Stimulated activated CD8-positive, alpha-beta memory T cell treated with anti-CD3 and anti-CD28 coated beads, Interleukin-12 subunit alpha, Interleukin-12 subunit beta, amount 100 ng/mL, for 1 hour (primary cell): ENCODE measurements at places on chromosomes 7 and 10.

- no peak for DNase-seq
Measured at GRCh38 chr7:157355784-157356511, 19.1 kb downstream of the DNAJB6 start.

DNA sequence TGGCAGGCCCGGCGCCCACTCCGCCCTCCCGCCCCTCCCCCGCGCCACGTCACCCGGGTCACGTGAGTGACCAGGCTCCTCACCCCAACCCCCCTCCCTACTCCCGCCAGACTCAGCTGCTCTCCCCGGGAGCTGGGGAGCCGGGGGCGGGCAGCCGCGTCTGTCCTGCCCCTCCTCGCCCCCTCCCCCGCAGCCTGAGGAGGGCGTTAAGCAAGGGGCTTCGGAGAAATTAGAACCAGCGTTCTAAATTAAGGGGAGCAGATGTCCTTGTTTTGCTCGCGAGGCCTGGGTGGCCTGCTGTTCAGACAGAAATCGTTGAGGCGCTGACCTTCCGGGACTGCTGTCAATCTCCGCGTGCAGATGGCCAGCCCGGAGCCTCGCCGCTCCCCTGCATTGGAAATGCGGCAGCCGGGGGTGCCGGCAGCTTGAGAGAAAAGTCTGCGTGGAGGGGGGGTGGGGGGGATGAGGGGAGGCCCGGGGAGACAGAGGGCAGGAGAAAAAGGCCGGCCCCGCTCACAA is 102.2 kb upstream of the ZNF438 start:
- peak; percentile 59 for DNase-seq

- no peak for DNase-seq
Measured at GRCh38 chr7:25031432-25031831, 51.5 kb upstream of the OSBPL3 start.

DNA sequence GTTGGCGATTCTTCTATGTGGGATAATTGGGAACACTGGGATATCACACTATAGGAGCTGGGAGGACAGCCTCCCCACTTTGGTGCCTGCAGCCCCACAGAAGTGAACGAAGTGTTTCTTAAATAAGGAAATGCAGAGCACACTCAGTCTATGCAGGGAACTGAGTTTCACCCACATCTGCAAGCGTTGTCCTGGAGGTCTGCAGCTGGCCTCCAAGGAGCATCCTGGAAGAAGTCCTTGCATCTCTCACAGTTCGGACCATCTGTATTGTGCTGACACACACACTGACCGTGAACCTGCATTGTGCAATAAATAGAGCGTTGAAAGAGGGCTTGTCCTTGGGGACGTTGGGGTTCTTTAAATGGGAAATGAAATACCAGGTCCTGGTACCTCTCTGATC is 25.8 kb downstream of the LAMB4 start:
- no peak for DNase-seq

DNA sequence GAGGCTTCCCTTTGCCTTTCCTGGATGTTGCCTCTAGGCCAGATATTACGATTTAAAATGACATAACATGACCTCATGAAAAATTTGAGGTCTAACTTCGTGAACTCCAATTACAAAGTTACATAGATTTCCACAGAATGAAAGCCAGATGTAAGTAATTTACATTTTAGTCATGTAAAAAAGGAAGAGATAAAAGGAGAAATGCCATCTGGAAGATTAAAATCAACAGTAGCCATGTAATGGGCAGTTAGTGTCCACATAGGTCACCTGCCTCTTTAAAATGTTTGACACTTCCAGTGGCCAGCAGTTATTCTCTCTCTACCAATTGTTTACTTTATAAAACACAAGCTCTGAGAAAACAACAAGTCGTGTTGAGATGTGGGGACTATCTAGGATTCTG is 4.1 kb upstream of the VSTM2A start:
- no peak for DNase-seq

DNA sequence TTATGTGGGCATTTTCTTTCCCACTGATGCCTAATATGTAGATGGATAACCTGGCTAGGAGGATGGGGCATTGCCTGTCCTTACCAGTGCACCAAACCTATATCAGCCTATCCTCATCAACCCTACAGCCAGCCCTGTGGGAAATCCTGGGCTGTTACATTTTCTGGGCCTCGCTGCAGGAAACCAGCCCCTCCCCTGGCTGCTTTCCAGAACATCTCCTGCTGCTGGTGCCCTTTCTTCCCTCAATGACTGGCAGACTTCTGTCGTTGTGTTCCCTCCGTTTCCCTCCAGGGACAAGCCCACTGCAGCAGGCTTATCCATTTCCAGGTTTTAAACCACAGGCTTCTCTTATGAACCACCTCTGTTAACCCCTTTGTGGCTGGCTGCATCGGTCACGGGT is 486.1 kb upstream of the COBL start:
- no peak for DNase-seq

DNA sequence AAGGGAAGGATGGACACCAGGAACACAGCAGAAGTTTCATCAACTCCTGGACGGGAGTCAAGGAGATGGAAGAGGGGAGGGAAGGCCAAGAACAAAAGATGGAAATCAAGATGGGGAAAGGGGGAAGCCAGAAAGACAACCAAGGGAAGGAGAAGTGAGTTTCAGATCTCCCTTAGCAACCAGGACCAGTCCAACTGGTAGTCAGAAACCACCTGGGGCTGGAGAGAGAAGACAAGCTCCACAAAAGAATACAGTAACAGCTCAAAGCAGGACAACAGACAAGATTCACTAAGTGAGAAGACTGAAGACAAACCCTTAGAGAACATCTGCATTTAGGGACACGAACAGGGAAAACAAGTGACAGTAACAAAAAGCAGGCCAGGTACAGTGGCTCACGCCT is 30.6 kb downstream of the CDCA7L start:
- DNase-seq = no peak

- DNase-seq = no peak
Measured at GRCh38 chr7:152733286-152733934, 26.1 kb upstream of the ACTR3B start.

DNA sequence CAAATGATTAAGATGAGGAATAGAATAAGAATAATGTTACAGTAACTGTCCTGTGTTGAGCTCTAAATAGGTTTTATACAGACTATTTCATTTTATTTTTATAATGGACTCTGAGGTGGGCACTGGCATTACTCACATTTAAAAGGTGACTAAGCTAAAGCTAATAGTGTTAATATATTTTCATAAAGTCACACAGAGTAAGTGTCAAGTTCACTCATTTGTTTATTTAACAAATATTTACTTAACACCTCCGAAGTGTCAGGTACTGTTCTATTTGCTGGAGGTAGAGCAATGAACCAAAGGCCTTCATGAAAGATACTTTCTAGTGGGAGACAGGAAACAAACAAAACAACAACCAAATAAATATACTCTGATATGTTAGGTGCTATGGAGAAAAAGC is 44.0 kb downstream of the ASB4 start:
- DNase-seq = no peak

- no peak for DNase-seq
Measured at GRCh38 chr7:137978464-137979237, 23.2 kb downstream of the CREB3L2 start.

DNA sequence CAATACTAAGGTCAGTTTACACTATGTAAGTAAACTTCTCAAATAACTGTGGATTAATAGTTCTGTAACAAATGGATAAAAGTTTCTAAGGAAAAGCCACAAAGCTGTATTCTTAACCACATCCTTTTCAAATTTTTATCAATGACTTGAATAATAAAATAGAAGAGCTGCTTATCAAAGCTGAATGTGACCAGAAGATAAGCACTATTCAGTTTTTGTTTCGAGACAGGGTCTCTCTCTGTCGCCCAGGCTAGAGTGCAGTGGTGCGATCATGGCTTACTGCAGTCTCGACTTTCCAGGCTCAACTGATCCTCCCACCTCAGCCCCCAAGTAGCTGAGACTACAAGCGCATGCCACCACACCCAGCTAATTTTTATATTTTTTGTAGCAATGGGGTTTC is 17.0 kb downstream of the UPF2 start:
- no peak for DNase-seq

GRCh38 chr7:143373255-143373794 is 7.8 kb upstream of the ZYX start:
- DNase-seq = no peak

GRCh38 chr10:28661035-28661434 is 16.3 kb upstream of the BAMBI start:
- no peak for DNase-seq

GRCh38 chr7:139072796-139073195 is 36.7 kb downstream of the ZC3HAV1 start:
- no peak for DNase-seq

DNA sequence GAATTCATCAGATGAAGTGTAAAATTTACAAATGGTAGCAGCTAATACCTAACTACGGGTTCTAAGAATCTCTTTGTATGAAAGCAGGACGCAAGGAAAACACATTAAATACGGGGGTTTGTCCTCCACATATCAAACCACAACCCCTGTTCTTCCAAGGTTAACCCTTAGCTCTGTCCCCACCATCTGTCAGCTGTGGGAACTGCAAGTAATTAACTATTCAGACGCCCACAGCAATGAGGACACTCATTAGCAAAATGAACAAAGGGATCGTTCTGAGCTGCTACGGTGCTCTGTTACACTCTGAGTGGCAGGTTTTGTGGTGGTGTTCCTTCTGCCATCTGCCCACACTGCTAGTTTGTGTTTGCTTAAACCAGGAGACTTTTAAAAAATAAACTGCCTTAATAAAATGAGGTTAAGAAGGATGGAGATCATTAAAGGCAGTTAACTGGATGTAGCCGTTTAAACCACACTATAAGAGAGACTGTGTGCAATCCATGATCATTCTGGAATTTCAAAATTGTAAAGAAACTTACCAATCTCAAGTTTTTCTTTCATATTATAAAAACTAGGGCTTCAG is 51.4 kb downstream of the C10orf67 start:
- DNase-seq = no peak

GRCh38 chr10:113528876-113529275 is 24.0 kb upstream of the HABP2 start:
- no peak for DNase-seq

- no peak for DNase-seq
Measured at GRCh38 chr10:63819753-63820329, 298.6 kb downstream of the REEP3 start.

GRCh38 chr10:24518981-24519597 is 204.6 kb downstream of the ARHGAP21 start:
- DNase-seq = no peak

- DNase-seq = no peak
Measured at GRCh38 chr10:45425621-45426563, 51.9 kb downstream of the ALOX5 start.

DNA sequence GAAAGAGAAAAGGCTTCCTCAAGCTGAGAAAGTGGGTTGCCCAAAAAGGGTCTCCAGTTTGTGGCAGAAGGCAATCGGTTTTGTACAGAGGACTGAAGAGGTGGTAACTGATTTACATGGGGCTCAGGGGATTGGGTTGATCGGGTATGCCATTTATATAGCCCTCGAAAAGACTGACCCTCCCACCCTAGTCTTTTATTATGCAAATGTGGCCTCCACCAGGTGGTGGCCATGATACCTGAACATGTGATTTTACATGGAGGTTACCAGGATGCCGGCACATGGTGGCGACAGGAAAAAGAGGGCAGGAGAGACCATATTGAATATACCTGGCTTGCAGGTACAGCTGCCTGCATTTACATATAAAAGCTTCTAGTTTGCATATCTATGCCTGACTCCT is 36.7 kb downstream of the ATE1 start:
- no peak for DNase-seq

DNA sequence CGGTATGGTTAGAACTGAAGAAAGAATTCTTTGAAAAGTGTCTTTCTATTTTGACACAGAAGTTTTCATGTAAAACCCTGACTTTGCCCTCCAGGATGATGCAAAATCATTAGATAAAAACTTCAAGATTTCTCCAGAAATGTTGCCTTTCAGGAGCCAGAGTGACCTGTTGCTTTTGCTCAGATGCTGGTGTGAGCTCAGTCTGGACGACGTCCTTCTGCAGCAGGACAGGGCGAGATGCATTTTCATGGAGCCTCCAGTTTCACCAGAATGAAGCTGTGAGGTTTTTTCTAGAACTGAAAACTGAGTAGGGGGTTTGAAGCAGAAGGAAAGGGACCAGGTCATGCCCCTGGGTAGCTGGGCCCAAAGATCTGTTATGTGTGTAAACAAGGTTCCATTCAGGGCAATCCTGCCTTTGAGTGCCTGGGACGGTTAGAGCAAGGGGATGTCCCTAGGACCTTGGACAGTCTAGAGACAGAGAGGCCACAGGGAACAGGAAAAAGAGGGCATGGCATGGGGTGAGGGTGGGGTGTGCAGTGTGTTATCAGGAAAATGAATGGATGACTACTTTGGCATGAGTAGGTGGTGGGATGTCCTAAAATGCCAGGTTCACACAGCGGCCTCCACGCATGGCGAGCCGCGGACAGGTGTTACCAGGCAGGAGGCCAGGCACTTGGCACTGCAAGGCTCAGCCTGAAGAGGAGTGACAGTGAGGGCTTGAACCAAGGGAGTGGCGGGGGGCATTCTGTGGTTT is 356.3 kb downstream of the CXCL12 start:
- no peak for DNase-seq

DNA sequence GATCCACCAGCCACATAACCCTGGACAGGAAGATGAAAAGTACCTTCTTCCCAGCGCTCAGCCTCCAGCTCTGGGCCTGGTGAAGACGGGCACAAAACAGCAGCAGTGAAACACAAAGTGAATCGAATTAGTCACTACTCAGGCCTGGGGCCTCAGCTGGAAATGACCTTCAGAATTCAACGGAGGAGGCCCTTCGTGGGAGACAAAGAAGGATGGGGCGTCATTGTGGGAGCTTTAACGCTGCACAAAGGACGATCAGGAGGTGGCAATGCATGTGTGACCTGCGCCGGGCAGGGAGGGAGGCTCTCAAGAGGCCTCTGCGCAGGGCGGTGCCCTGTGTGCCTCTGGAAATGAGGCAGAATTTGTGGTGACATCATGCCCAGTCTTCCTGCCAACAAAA is 161.9 kb downstream of the DNAJB6 start:
- DNase-seq = no peak

GRCh38 chr7:99456288-99456687 is 9.7 kb downstream of the ATP5MF start:
- no peak for DNase-seq

GRCh38 chr10:58414270-58415041 is 29.2 kb downstream of the TFAM start:
- DNase-seq = no peak

GRCh38 chr10:98078774-98079173 is 48.4 kb upstream of the CRTAC1 start:
- DNase-seq = no peak

DNA sequence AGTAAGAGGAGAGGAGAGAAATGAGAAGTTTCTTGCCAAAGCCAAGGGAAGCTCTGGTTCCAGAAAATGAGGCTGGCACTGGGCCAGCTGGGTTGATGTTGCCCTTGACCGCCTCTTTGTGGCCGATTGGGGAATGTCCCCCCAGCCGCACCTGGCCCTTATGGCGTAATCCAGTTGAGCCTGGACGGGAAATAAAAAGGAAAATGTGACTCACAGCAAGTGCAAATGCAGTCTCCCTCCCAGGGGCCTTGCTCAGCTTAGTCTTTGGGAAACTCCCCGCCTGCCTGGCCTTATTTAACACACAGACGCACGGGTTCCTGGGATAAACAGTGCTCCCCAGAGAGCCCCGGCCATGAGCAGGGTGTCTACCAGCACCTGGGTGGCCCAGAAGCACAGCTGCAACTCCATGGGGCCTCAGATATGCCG is 174.8 kb downstream of the KIAA1217 start:
- DNase-seq = no peak

- no peak for DNase-seq
Measured at GRCh38 chr10:63388421-63389031, 77.3 kb downstream of the JMJD1C start.

GRCh38 chr7:120327054-120327453 is 54.1 kb downstream of the KCND2 start:
- DNase-seq = no peak
